Activated T-helper 1 cell treated with anti-CD3 and anti-CD28 coated beads, Interleukin-2, amount 50 U/mL, for 16 hours (primary cell): ENCODE measurements at places on chromosomes 2 and 18.

DNA sequence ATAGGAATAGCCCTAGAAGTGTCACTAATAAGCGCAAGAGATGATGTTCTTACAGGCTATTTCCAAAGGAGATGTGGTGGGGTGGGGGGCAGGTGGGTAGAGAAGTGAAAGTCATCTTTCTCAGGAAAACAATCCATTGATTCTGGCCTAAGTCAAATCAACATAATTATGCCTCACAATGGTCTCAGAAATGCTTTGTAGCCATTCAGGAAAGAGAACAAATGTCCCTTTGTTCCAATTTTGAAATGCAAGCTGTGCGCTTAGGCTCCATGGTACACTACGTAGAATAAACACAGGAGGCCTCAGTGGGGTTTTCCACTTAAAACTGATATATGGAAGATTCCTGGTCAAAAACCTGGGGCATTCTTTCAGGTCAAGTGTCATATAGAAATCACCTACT is 529.9 kb upstream of the KLHL29 start:
- DNase-seq, result no peak

GRCh38 chr2:197256021-197256420 is 54.6 kb downstream of the ANKRD44 start:
- DNase-seq, result no peak

DNA sequence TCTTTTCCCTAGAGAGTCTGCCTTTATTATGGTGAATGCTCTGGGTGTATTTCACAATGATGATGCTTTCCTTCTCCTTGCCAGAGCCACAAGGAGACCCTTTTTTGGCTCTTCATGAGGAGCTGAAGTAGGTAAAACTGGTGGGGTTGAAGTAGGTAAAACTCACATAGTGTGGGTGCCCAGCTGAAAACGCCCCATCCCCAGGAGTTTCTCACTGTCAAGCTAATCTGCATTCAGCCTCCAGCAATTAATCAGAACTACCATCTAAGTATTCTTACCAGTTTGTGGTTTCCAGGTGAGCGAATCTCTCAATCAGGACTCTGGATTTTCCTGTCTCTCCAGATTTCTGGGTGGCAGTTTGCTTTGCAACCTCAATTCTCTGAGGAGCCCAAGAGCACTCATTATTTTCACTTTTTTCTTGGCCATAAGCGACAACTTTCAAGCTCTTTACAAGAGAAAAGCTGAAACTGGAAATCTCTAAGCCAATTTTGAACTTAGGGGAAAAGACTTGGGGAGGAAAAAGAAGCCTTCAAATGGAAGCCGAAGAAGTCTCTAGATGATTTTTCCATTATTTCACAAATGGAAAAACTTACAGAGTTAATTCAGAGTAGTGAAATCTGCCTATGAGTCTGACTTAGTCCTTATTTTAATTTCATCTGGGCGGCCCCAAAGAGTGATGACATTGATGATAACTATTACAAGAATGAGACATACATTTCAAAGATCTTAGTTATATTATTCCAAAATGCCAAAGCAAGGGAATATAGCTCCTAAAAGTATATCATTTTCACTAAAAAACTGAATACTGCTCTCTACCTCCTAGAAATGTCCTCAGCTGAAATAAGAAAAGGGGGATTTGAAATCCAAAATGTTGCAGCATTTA is 121.4 kb upstream of the MAP3K20 start:
- no peak for DNase-seq

GRCh38 chr2:30872797-30873196 is 65.6 kb upstream of the CAPN13 start:
- DNase-seq, result no peak

DNA sequence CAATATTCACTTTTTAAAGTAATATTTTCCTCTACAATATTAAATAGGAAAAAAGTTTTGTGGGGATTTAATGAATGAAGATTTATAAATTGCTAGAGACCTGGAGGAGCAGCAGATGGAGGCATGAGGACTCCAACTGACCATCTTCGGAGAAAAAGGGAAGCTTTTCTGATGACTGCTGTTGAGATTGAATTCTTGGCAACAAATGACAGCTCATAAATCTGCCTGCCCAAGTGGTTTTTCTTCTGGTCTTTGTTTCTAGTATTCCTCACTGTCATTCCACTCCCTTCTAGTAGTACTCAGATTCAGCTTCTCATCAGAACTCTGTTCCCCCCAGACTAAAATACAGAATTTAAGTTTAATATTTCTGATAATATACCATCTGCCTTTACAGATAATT is 157.0 kb downstream of the EML6 start:
- no peak for DNase-seq
